Activated gamma-delta T cell treated with Interleukin-2 at 50 U/mL for 16 hours (primary cell): ENCODE measurements at places on chromosomes 12 and 14.

GRCh38 chr14:89310211-89310610 lies 106.8 kb downstream of the FOXN3 start:
- no peak for DNase-seq

GRCh38 chr12:71415336-71416231 lies 24.0 kb upstream of the LGR5 start:
- no peak for DNase-seq

DNA sequence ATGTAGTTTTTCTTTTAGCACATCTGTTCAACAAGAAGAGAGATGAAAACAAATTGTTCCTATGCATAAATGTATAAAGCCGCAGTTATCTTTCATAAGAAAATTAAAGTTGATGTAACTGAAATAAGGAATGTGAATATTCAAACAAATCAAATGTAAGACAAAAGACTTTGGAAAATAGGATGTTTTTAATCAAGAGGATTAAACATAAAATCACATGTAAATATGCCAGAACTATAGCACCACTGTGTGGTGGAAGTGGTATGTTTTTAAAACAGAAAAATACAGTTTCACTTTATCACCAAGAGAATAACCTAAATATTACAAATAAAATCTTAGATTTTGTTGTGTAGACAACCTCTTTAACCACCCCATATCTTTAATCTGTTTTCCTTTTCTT lies 40.4 kb downstream of the CAPS2 start:
- DNase-seq, result no peak

GRCh38 chr12:113826805-113827538 lies 139.2 kb downstream of the RBM19 start:
- DNase-seq, result no peak

DNA sequence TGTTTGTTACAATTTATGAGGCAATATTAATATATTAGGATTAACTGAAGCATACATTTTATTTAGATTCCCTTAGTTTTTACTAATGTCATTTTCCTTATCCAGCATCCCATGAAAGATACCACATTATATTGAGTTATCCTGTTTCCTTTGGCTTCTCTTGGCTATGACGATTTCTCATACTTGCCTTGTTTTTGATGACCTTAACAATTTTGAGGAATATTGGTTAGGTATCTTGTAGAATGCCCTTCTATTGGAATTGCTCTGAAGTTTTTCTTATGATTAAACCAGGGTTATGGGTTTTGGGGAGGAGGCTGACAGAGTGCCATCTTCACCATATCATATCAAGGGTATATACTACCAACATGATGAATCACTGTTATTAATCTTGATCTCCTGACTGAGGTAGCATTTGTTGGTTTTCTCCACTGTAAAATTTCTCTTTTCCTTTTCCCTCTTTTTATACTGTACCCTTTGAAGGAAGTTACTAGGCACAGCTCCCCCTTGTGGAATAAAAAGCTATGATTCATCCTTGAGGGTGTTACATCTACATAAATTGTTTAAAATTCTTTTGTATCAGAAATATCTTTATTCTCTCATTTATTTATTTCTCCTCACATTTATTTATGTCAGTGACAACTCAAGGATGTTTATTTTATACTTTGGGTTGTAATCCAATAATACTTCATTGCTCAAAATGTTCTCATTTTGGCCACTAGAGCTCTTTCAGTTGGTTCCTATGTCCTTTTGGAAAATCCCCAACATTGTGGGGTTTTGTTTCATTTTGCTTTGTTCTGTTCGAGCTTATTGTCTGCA lies 239.0 kb downstream of the SLC16A7 start:
- no peak for DNase-seq

GRCh38 chr12:58961906-58962305 lies 41.6 kb upstream of the LRIG3 start:
- DNase-seq, result no peak

GRCh38 chr14:32513571-32514009 lies 184.5 kb downstream of the AKAP6 start:
- no peak for DNase-seq

DNA sequence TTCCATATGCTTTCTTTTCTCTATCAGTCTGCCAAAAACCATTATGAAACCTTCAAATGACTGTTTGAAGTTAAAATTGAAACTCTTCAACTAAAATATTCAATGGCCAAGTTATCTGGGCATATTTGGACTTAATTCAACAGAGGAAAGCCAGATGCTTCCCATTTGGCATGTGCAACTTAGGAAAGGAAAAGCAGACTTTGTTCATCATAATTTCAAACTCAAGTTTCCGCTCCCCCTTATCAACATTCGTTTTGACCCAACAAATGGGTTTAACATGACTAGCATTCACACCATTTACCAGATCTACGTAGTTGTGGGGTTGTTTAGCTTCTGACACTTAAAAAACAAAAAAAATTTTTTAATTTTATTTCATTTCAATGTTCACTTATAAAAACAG lies 75.7 kb downstream of the PLEKHG7 start:
- no peak for DNase-seq

GRCh38 chr14:22070119-22070982 lies 396.7 kb upstream of the OR4E1 start:
- DNase-seq, result peak; percentile 62

- no peak for DNase-seq
These were observed 89.4 kb upstream of the GRIP1 start for GRCh38 chr12:66768293-66768692.

DNA sequence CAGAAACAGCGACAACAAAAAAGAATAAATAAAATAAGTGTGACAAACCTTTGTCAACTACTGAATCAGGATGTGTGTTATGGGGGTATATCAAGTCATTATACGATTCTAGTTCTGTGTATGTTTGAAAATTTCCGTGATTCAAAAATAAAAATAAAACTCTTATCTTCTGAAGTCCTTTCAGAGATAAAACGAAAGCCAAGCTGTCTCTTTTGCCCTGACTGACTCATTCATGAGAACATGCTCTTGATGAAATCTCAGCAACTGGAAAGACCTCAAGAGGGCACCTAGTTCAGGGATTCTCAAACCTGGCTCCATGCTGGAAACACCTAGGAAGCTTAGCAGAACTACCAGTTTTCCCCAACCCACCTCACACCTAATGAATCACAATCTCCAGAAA lies 9.2 kb downstream of the FOXN3 start:
- no peak for DNase-seq

DNA sequence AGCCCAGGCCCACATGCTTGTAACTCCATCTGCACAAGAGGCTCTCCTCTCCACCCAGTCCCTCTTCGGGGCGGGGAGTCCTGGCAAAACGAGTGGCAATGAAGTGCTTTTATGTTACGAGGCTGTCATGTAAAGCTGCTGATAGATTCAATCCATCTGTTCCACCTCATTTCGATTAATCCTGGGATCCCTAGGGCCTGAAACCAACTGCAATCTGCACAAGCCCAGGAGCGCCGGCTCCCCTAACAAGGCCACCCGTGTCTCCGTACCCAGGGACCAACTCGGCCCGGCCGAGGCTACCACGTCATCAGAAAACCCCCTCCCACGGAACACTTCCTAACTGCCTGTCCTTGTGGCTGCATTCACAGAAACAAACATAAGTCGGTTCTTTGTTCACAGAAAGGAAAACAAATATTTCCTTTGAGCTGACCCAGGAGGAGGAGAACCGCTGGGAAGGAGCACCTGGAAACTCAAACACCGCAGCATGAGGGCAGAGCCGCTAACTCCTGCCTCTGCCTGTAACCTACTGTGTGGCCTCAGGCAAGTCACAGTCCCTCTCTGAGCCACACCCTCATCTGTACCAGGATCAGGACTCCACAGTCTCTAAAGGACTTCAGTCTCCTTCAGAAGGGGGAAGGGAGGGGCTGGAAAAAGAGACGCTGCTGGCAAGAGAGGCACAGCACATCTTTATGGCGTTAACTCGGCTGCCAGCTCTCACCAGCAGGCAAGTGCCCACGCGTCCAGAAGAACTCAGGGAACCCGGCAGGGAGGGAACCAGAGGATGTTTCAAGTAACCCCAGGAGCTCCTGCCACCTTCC lies 47.8 kb downstream of the CCDC88C start:
- DNase-seq, result no peak

DNA sequence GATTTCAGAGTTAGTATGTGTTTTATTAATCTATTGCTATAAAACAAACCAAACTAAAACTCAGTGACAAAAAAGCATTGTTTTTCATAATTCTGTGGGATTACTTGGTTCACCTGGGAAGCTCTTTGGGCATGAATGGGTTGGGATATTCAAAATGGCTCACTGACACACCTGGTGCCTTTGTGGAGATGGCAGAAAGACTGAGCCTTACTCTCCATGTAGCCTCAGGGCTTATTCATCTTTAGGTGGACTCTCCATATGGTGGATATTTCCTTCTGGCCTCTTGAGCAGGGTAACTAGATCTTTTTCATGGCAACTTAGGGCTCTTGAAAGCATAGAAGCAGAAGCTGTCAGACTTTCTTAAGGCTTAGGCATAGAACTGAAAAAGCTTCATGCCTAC lies 1102.8 kb upstream of the SEL1L start:
- no peak for DNase-seq

DNA sequence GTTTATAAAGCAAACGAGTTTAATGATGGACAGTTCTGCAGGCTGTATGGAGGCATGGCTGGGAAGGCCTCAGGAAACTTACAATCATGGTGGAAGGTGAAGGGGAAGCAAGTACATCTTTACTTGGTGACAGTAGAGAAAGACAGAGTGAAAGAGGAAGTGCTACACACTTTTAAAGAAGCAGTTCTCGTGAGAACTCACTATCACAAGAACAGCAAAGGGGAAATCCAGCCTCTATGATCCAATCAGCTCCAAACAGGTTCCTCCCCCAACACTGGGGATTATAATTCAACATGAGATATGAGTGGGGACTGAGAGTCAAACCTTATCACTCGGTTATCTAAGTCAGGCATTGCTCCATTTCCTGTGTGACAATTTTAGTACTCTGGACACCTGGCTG lies 189.9 kb upstream of the CNTN1 start:
- no peak for DNase-seq

DNA sequence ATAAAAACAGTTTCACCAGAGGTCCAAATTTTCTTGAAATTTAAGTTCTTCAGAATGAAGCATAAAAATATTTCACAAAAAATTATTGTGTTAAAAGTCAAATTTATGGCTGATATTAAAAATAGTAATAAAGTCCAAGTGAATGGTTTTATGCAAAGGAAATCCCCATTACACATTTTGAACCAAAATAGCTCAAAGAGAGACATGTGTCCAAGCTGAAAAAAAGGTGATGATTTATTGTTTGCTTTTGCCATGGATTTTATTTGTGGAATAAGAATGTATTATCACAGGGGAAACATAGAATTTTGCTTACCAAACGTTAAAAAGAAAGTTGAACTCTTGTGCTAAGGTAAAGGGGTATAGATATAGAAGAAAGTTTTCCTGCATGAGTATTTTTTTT lies 4.6 kb downstream of the FOXG1 start:
- no peak for DNase-seq

GRCh38 chr14:35558680-35559079 lies 24.7 kb downstream of the INSM2 start:
- no peak for DNase-seq

GRCh38 chr14:45201905-45202304 lies 51.1 kb downstream of the MIS18BP1 start:
- DNase-seq, result no peak

DNA sequence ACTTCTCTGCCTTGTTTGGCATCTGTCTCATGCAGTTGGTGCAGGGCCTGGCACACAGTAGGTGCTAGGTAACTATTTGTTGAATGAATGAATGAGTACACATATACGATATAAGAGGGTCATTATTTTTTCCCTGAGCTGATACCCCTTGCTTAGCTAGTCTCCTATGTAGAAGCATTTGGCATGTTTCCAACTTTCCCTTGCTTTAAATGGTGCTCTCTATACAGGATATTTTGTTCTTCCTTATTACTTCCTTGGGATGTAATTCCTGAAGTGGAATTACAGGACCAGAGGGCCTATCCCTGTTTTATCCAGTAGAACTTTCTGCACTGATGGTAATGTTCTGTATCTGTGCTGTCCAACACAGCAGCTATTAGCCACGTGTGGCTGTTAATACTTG lies 250.1 kb upstream of the PWP1 start:
- DNase-seq, result no peak

DNA sequence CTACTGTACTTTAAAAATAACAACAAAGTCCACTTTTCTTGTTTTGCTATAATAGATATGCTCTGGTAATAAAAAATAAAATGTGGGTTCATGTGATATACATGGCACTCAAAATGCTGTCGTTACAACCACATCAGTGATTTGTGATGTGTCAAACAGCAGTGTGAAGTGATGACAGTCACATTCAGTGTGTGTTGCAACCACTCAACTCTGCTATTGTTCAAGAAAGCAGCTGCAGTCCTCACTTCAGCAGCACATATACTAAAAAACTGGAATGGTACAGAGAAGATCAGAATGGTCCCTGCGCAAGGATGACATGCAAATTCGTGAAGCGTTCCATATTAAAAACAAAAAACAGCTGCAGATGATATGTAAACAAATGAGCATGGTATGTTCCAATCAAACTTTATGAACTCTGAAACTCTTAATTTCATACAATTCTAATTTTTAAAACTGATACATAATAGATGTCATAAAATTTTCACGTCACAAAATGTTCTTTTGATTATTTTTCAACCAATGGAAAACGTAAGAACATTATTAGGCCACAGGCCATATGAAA lies 6.7 kb downstream of the TRMT5 start:
- DNase-seq, result no peak

DNA sequence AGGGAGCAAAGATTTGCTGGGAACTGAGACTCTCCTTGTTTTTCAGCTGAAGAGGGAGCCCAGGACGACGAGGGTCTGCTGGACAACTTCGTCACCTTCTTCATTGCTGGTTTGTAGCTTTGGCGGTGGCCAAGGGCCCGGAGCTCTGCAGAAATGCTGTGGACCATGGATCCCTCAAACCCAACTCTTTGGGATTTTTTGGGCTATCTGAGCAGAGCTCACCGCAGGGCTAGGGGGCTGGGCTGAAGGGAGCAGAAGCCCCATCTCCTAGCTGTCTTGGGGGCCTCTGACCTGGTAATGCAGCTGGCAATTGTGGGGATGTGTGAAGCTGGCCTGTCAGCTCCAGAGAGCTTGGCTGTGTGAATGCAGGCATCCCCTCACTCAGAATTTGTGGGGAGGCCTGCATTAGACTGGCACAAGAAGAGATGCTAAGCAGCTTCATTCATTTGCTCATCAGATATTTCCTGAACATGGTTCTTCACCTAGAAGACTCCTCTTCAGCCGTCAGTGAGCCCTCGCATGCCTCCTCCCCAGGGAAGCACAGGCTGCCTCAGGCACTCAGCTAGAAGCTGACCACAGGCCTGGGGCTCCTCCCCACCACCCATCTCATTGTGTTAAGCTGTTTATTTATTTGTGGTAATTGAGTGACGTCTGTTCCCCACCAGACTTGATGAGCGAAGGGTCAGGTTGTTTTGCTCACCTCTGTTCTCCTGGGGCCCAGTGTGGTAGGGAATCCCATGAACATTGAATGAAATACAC lies 32.2 kb downstream of the CYP46A1 start:
- no peak for DNase-seq
